PC-9 (cell line): ENCODE measurements at places on chromosomes 4 and X. TPM values are rescaled to one million over a fixed set of nuclear protein-coding genes. Genes with fewer than 3 reads are reported as not detected.

Gene UCP1
- total RNA-seq = not detected in 2 replicates

Gene ESX1
- 1.6 and 1.9 TPM in 2 replicates for total RNA-seq

Gene SHROOM3
- 44.3 and 50.7 TPM in 2 replicates for total RNA-seq

Gene RAB33A
- total RNA-seq = 0.57 and 0.95 TPM in 2 replicates

Gene CT45A5
- not detected in 2 replicates for total RNA-seq

Gene PIR
- 177 and 197 TPM in 2 replicates for total RNA-seq

Gene DOK7
- 7.1 and 7.6 TPM in 2 replicates for total RNA-seq

Gene VCX
- total RNA-seq = 0.57 and 1.5 TPM in 2 replicates
